ENCODE measurements at places on chromosomes 16 and 17.

DNA sequence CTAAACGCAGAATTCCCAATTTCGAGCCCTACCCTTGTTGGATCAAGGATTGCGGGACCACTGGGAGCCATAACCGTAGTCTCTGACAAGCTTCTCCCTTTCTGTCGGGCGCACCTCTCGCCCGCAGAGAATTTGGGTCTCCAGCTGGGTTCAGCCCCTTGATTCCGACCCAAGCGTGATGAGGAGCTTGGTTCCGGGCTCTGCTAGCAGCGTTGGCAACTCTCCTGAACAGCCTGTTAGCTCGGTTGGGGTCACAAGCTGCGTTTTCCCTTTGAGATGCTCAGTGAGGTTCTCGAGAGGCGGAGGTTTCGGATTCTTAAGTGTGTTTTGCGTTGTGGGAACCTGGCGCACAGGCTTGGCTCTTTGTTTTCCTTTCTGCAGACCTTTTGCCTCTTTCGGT is 655 bp downstream of the ATXN1L start:
- DNase-seq = no peak

- no peak for DNase-seq
Observed at GRCh38 chr17:17203173-17203730, 2.9 kb downstream of the PLD6 start.

GRCh38 chr17:44867841-44868240 is 20.2 kb downstream of the HIGD1B start:
- DNase-seq = no peak

GRCh38 chr17:2068519-2069051 is 13.7 kb downstream of the HIC1 start:
- DNase-seq = no peak

DNA sequence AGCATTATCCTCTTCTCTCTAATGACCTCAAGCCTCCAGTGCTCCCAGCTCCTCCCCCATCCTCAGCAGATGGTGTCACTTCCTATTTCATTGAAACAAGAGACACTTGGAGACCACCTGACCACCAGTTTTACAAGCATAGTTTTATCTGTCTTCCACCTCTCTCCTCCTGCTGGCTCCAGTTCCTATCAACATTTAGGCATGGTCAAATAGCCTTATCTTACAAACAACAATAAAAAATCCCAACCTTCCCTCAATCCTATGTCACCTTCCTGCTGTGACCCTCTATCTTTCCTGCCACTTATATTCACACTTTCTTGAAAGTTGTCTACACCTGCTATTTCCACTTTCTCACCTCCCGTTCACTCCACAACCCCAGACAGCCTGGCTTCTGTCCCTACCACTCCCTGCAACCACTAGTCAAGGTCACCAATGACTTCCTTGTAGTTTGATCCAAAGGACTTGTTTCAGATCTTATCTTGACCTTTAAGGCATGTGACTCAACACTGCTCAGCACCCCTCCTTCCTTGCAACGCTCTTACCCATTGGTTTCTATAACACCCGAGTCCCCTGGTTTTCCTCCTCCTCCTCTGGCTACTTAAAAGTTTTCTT is 4.3 kb upstream of the NTN1 start:
- no peak for DNase-seq

GRCh38 chr17:71948703-71949422 is 172.0 kb upstream of the SOX9 start:
- DNase-seq = no peak

GRCh38 chr16:87860553-87861299 is 8.6 kb downstream of the SLC7A5 start:
- no peak for DNase-seq

DNA sequence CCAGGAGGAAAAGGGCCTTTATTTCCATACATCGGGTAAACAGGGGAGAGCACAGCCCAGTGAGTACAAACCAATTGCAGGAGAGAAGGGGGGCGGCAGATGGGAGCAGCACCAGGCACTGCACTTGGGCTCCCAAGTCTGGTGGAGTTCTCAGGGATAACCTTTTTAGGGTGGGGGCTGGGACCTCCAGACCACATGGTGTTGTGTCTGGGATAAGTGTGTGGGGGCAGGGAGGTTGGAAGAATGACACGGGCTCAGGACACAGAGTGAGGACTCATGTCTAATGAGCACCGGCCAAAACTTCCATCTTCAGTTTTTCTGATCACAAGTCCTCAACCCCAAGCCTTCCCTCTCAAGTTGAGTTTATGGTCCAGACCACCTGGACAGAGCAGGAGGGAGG is 30.6 kb downstream of the PIPOX start:
- no peak for DNase-seq

DNA sequence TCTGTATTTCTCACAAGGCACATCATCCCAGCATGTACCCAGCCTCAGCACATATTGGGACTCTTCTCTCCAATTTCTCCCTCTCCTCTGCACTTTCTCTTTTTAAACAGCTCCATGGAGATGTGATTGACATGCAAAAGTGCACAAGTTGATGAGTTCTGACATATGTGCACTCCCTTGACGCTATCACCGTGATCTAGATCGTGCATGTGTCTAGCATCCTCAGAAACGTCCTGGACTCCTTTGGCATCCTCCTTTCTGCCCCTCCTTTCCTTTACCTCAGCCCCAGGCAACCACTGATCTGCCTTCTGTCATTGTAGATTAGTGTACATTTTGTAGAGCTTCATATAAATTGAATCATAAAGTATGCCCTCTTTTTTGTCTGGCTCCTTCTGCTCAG is 108.0 kb upstream of the HSBP1 start:
- DNase-seq = no peak

DNA sequence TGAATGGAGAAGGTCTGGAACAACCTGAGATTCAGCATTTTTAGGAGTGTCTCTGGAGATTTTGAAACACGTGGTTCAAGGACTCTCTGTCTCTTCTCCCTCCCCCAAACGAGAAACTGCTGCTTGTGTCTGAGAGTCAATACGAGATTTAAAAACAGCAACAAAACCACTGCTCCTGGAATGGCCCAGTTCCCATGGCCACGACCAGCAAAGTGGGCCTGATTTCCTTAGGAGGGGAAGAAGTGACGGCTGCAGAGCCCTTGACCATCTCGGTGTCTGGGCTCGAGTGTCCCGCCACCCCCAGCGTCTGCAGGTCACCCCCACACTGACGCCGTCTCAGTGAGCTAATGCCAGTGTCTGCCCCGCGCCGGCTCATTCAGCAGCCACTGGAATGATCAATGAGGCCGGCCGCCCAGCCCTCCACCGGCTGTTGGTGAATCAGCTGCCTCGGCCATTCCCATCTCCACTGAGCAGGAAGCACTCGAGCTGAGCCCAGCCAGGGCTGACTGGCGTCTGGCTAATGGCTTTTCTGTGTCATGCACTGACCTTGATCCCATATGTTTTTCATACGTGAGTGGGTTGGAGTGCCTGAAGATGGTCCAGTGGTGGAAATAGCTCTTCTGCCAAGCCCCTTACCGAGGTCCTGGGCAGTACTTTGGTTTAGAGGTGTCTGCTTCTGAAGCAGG is 151.8 kb downstream of the PITPNC1 start:
- DNase-seq = no peak

GRCh38 chr17:58284613-58285421 is 4.1 kb upstream of the MPO start:
- DNase-seq = no peak

- no peak for DNase-seq
Observed at GRCh38 chr17:44844390-44844830, 3.3 kb upstream of the HIGD1B start.

DNA sequence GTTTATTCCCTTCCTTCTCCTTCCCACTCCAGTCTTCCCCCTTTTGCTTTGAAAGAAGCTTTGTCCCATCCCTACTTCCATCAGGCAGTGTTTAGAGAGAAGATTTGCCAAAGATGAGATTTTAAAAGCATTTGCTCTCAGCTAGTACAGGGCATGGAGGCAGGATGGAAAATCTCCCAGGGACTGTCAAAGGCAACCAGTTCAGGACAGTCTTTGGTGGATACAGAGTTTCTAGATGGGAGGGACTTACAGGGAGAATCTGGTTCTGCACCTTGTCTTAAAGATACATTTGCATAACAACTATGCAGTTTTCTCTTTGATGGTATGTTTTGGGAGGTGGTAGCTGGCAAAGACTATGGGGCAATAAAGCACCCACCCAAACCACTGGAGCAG is 26.2 kb downstream of the CHD9 start:
- no peak for DNase-seq

DNA sequence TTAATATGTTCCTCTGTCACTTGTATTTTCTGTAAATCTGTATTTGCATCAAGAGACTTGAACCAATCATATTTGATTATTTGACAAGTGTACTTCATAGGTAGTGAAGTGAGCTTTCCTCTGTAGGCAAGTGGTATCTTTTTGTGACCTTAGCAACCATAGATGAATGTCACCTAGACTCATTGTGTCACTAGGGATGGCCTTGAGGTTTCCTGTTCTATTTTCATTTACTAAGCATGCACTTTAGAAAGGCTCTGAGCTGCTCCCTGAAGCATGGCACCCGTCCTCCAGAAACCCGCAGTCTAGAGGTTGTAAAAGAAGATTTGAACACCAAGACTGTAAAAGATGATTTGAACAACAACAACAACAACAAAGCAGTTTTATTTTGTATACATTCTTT is 151.7 kb downstream of the PRKCB start:
- DNase-seq = no peak

DNA sequence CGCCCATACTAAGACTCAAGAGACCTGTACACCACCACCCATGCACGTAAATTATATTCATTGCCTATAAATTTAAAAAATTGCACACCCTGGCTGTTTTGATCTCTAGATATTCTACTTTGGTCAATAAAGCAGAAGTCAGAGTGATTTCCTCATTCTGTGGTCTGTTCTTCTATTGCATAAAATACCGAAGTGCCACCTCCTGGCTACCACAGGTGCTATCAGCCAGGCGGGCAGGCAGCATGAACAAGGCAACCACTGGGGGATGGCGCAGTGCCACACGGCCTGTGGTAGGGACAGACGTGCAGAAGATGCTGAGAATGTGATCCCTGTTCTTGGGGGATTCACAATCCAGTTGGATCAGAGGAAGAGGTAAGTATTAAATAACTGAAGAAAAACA is 122.3 kb downstream of the CDK5R1 start:
- DNase-seq = peak; percentile 30

- no peak for DNase-seq
Observed at GRCh38 chr16:28863929-28864793, 518 bp downstream of the SH2B1 start.

DNA sequence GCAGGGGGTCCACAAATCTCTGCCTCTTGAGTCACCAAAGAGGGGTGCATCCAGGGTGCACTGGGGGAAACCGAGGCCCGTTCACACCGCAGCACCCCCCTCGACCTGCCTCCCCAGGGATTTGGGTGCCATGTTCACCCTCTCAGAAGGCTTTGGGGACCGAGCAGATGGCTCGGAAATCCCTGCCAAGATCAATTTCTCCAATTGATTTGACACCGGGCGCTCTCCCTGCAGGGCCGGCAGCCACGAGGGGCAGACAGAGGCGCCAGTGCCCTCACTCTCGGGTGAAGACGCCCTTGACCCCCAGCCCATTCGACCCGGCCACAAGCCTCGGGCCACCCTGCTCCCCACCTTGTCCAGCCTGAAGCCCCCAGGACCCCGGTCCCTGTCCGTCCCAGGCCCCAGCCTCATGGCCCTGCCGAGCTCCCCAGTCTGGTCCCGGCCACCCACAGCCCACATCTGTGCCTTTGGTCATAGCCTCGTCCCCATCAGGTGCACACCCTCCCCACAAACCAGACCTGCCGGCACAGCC is 9.3 kb downstream of the SSTR5 start:
- DNase-seq = no peak

GRCh38 chr16:75742424-75743047 is 16.2 kb upstream of the CPHXL start:
- DNase-seq = no peak

DNA sequence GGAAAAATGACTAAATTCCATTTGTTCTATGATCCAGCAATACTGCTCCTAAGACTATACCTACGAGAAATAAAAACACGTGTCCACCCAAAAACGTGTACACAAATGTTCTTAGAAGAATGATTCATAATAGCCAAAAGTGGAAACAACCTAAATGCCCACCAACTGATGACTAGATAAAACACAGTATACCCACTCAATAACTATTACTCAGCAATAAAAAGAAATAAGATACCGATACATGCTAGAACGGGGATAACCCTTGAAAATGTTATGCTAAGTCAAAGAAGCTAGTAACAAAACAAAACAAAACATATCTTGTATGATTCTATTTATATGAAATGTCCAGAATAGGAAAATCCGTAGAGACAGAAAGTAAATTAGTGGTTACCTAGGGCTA is 17.6 kb downstream of the CCL16 start:
- DNase-seq = no peak

GRCh38 chr17:7416323-7416722 is 3.8 kb upstream of the SPEM1 start:
- no peak for DNase-seq

DNA sequence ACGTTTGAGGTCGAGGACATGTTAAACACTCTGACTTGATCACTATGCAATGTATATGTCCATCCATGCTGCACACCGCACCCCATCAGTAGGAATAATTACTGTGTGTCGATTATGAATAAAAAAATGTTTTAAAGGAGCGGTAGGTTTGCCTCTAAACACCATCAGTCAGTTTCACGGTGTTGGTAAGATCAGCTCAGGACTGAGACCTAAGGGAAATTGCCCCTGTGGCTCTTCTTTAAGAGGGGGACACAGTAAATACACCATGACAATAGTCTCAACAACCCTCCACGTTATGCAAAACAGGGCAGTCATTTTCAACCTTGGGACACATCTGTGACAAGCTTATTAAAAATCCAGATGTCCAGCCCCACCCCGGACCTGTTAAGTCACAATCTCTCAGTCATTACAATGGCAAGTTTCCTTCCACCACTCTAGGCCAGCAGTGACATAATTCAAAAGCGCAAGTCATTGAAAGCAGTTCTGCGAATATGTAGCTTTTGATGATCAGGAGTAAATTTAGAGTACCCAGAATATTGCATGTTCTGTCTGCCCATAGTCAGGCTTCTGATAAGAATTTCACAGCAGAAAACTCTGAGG is 1.2 kb downstream of the ATMIN start:
- DNase-seq = no peak

GRCh38 chr16:13138528-13138927 is 237.1 kb downstream of the SHISA9 start:
- DNase-seq = no peak

DNA sequence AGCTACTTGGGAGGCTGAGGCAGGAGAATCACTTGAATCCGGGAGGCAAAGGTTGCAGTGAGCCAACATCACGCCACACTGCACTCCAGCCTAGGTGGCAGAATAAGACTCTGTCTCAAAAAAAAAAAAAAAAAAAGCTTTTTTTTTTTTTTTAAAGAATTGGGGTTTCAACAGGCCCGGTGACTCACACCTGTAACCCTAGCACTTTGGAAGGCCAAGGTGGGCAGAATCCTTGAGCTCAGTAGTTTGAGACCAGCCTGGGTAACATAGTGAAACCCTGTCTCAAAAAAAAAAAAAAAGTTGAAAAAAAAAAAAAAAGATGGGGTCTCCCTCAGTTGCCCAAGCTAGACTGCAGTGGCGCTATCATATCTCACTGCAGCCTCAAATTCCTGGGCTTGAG is 6.6 kb upstream of the HEXIM2 start:
- no peak for DNase-seq

DNA sequence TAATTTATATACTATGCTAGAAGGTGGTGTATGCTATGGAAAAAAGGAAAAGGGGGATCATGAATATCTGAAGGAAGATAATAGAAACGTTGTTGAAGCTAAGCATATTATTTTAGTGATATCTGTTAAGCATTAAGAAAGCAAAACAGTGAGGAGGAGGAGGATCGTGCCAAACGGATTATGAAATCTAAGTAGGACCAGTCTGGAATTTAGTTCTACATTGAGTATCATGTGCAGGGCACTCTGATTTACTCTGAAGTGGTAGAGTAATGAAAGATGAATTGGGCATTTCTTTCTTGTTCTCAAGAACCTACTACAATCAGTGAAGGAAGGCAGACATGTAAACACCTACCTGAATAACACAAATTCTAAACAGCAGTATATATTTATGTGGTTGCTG is 195.3 kb downstream of the CYB561 start:
- DNase-seq = no peak
